Lower lobe of right lung (tissue), 2 donors: ENCODE measurements at places on chromosomes 3 and 15. TPM values are rescaled to one million over a fixed set of nuclear protein-coding genes. Genes with fewer than 3 reads are reported as not detected.

DNA sequence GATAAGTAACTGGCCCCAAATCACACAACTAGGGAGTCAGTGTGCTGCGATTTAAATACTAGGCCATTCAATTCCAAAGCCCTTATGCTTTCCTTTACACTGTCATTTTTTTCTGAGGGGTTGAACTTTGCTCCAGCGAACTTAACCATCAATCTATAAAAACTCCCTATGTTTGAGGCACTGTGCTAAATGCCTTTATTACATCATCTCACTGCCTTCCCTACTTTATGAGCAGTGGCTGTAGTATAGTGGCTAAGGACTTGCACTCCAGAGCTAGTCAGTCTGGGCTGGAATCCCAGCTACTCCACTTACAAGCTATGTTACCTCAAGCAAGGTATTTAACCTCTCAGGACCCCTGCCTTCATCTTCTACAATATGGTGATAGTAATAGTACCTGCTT, 26.9 kb upstream of the WDR72 start:
- H3K4me1 ChIP-seq, result no peaks in the 10 kb centered on the region
- H3K27me3 ChIP-seq, result no peaks in the 10 kb centered on the region
- H3K27ac ChIP-seq, result no peak overlapping the region
- no peak overlapping the region for H3K4me3 ChIP-seq

DNA sequence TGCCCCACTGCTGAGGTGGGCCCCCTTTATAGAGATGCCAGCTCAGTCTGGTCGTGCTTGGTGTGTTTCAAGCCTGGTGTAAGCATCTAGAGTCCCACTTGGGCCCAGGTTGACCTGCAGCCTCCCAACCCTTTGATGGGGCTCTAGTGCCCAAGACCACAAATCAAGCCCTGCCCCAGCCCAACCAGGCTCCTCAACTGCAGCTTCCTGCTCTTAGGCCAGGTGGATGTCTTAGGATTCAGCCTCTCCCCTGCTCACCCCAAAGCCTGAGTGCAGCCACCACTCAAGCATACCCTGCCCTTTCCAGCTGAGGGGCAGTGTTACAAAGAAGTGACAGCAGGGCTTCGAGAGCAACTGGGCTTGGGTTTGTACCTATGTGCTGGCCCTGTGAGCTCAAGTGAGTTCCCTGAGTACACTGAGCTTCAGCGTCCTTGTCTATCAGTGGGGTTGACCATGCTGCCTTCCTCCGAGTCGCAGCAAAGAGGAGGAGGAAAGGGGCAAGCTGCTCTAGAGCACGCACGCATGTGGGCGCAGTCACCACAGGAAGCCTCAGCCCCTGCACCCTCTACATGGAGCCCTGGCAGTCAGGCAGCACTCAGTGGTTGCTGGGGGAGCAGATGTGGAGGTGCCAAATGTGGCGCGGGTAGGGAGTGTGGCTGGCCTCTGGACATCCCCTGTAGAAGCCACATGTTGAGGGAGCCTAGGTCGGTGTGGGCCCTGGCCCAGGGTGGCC, 120.7 kb downstream of the EEFSEC start:
- H3K4me3 ChIP-seq, result no peak overlapping the region
- peaks cover 2% of the 10 kb centered on the region for H3K36me3 ChIP-seq
- peaks cover 1% of the 10 kb centered on the region for H3K4me1 ChIP-seq
- no peaks in the 10 kb centered on the region for H3K27me3 ChIP-seq

DNA sequence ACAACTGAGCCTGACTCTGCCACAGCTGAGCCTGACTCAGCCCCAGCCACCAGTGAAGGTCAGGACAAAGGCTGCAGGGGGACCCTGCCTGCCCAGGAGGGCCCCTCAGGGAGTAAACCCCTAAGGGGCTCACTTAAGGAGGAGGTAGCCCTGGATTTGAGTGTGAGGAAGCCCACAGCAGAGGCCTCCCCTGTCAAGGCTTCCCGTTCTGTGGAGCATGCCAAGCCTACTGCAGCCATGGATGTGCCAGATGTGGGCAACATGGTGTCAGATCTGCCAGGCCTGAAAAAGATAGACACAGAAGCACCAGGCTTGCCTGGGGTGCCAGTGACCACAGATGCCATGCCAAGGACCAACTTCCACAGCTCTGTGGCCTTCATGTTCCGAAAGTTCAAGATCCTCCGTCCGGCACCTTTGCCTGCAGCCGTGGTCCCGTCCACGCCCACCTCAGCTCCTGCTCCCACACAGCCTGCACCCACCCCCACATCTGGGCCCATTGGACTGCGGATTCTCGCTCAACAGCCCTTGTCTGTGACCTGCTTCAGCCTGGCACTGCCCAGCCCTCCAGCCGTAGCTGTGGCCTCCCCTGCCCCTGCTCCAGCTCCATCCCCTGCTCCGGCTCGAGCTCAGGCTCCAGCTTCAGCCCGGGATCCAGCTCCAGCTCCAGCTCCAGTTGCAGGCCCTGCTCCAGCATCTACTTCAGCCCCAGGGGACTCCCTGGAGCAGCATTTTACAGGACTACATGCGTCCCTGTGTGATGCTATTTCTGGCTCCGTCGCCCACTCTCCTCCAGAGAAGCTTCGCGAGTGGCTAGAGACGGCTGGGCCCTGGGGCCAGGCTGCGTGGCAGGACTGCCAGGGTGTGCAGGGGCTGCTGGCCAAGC, 6.2 kb downstream of the C15orf39 start:
- peaks cover 55% of the 10 kb centered on the region for H3K4me1 ChIP-seq
- H3K27me3 ChIP-seq, result no peaks in the 10 kb centered on the region

DNA sequence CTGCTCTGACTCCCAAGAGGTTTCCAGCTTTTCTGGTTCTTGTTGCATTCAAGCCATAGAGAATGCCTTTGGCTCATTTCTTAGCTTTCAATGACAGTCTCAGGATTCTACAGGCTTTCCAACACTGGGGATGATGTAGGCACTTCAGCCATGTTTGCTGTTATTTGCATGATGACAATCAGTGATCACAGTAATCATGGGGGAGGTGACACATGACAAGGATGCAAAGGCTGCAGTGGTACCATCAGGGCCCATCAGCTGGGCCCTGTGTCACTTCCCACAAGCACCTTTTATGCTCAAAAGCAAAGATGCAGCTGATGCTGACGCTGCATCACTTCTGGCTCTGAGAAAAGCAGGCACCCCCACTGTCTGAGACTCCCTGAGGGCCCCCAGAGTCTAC, 18.6 kb downstream of the EPHB1 start:
- no peak overlapping the region for H3K27ac ChIP-seq
- DNase-seq, result no peak
- H3K27me3 ChIP-seq, result no peaks in the 10 kb centered on the region
- H3K4me1 ChIP-seq, result no peaks in the 10 kb centered on the region

DNA sequence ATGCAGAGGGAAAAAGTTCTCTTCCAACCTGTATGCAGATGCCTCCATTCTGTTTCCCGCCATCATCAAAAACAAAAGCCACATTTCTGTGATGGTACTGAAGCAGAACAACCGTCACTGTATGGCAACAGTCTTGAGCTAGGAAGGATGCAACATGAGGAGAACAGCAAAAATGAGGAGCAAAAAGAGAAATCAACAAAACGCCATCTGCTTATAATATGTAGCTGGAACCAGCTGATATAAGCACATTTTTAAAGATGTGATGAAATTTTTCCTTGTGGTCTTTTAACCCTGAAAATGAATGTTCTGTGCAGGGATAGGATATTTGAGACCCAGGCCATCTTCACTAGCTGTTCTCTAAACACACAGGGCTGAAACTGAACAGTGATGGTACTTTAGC, 287.0 kb downstream of the ZIC4 start:
- DNase-seq, result no peak
- H3K27me3 ChIP-seq, result no peaks in the 10 kb centered on the region
- H3K27ac ChIP-seq, result no peak overlapping the region

DNA sequence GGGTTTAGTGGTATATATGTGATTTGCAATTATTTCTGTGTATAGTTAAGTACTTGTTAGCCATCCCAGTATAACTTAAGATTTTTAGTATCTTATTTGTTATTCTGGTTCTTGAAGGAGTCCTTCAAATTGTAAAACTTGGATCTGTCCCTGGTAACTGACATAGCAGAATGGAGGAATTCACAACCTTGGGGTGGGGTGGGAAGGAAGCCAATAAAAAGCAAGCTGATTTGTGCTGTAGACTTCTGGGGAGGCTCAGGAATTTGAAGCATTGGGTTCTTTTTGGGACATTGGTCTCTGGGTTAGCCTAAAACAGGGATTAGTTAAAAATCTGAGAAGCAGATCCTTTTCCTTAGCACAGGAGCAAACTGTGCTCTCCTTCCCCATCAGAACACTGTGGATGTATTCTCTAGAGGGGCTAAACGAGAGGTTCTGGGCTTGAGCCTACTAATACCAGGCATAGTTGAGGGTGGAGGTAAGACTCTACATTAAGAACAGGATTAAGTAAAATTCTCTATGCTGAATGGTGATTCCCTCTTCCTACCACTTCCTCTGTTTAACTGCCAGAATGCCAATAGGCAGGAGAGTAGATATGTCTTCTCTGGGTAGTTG, 42.2 kb downstream of the GMPS start:
- H3K36me3 ChIP-seq, result peaks cover 79% of the 10 kb centered on the region
- no peak overlapping the region for H3K4me3 ChIP-seq
- H3K4me1 ChIP-seq, result no peaks in the 10 kb centered on the region

GRCh38 chr15:44798826-44799225, 62.5 kb downstream of the TRIM69 start:
- H3K27ac ChIP-seq, result no peak overlapping the region
- no peak for DNase-seq
- no peaks in the 10 kb centered on the region for H3K4me1 ChIP-seq
- H3K27me3 ChIP-seq, result no peaks in the 10 kb centered on the region

DNA sequence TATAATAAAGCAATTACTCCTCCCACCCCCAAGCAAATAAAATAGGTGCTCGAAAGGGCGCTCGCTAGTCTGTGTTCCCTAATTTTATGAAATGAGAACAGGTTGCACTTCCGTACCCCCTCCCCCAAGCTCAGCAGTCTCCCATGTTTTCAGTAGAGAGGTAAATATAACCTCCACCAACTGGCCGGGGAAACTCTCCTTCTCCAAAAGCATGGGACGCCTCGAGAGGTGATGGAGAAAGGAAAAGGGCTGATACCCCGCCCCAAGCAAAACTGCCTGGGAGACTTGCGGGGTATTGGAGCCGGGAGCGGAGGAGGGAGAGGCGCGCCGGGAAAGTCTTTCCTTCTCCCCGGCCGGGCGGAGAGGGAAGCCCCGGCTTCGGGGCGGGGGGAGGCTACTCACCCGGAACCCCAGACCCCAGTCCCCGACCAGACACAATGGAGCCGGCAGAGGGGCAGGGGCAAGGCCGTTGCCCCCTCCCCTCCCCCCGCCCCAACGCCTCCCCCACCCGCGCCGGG, 605 bp downstream of the DCUN1D1 start:
- H3K27me3 ChIP-seq, result no peaks in the 10 kb centered on the region
- peak; percentile 60 for DNase-seq
- H3K4me3 ChIP-seq, result peak overlapping the region; percentile 97
- H3K36me3 ChIP-seq, result no peaks in the 10 kb centered on the region

- H3K27ac ChIP-seq, result no peak overlapping the region
- H3K4me1 ChIP-seq, result peaks cover 8% of the 10 kb centered on the region
- no peaks in the 10 kb centered on the region for H3K27me3 ChIP-seq
- no peak overlapping the region for H3K4me3 ChIP-seq
These were observed 51.4 kb downstream of the HES1 start for GRCh38 chr3:194187233-194187944.

DNA sequence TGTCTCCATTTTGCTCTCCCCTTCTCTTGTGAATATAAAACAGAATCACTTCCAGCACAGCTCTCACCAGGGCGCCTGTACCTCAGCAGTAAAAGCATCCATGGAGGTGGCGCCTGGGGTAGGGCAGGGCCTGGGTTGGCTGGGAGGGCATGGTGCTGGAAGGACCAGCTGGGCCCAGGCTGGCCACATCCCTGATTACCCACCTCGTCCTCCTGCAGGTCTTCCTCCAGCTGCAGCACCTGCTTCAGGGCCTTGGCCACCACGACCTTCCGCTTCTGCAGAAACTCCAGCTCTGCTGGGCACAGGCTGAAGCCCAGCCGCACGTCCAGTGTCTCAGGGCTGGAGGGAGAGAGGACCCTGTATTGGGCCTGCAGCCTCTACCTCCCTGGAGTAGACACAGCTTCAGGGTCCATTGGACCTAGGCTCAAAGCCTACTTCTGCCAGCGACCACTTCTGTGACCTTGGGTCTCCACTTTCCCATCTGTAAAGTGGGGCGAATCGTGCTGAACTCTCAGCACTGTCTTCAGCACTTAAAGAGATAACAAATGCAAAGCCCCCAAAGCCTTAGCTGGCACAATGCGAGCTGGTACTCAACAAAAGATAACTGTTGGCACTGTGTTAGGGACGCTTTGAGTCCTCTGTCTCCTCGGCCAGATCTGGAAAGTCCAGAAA, 23.8 kb downstream of the PLA2G4E start:
- no peak for DNase-seq
- no peak overlapping the region for H3K27ac ChIP-seq
- H3K27me3 ChIP-seq, result no peaks in the 10 kb centered on the region

DNA sequence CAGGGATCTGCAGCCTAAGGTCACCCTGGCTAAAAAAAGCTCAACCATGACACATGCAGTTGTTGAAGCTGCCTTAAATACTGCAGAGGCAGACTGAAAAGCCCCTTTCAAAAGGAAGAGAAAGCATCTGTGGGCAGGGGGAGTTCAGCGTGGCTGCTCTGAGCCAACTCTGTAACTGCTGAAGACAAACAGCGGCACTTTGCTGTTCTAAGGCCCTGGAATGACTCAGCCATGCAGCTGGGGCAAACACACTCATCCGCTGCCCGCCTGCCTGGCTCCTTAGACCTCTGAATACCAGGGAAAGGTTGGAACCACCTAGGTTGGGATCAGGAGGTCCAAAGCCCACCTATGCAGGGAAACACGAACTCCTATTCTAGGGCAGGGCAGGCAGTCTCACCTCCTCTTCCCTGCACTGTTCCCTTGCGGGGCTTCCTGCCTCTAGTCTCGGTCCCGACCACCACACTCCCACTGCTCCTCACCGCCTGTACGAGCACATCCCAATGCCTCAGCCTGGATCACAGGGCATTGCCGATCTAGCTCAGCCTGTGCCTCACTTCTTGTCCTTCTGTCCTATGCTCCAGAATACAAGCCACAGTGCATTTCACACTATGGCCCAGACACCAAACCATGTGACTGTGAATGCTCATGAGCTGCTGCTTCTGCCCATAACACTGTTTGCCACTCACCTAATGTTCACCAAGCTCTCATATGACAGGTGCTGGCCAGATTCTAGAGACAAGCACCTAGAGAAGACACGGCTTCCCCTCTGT, 6.6 kb upstream of the MUSTN1 start:
- H3K4me1 ChIP-seq, result peaks cover 43% of the 10 kb centered on the region
- no peak for DNase-seq
- H3K4me3 ChIP-seq, result no peak overlapping the region
- H3K27me3 ChIP-seq, result no peaks in the 10 kb centered on the region
- H3K36me3 ChIP-seq, result peaks cover 72% of the 10 kb centered on the region
- H3K27ac ChIP-seq, result no peak overlapping the region

- DNase-seq, result no peak
- H3K27ac ChIP-seq, result no peak overlapping the region
- H3K36me3 ChIP-seq, result no peaks in the 10 kb centered on the region
These were observed 217.6 kb downstream of the TPRG1 start for GRCh38 chr3:189389346-189389745.

- DNase-seq, result no peak
- H3K27me3 ChIP-seq, result no peaks in the 10 kb centered on the region
- no peak overlapping the region for H3K4me3 ChIP-seq
- H3K4me1 ChIP-seq, result peaks cover 37% of the 10 kb centered on the region
- peak overlapping the region; percentile 71 for H3K27ac ChIP-seq
These were observed 73.8 kb upstream of the HEG1 start for GRCh38 chr3:125129512-125129997.

The GABRR3 gene
- not detected for total RNA-seq

The OR5K2 gene
- not detected for total RNA-seq

The SENP8 gene
- 3.6 TPM for total RNA-seq

The LRRC58 gene
- total RNA-seq, result 19.5 TPM

The ZNF385D gene
- 2.9 TPM for total RNA-seq

The PAK6 gene
- total RNA-seq, result 5.6 TPM

The NEK4 gene
- total RNA-seq, result 25.1 TPM

The LRRIQ4 gene
- total RNA-seq, result not detected
